ENCODE measurements at places on chromosomes 6 and 20.

DNA sequence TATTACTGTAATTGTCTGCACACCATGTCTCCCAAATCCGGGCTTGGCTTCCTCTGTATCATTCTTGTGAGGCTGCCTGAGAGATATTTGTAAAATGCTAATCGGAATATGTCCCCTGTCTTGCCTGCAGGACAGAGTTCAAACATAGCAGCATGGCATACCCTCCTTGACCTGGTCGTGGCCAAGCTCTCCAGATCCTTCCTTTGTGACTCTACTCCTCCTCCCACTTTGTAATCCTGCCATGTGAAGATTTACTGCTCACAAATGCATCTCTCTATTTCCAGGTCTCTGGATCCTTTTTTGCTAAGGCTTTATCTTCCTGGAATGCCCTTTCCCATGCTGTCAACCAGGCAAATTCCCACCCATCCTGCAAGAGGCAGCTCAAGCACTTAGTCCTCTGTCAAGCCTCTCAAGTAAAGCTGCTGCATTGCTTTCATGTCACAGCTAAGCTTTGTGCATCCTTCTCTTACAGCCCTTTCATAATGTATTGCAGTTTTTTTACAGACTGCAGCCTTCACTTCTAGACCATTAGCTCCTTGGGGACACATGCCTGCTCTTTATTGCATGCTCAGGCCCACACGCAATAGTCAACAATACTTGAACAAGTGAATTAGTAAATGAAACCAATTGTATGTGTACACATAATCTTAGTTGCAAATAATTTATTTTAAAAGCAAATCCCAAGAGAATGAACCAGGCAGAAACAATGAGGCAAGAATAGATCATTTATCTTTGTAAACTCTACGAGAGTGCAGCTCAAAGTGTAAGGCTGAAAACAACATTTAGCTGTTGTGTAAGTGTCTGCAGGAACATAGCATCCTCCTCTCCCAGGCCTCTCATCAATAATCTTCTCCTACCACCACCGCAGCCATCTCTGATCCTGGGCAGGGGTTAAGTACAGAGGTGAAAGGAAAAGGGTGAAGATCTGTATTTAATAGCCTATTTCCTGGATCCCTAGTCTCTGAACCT is 45.8 kb downstream of the HIVEP2 start:
- DNase-seq: no peak

DNA sequence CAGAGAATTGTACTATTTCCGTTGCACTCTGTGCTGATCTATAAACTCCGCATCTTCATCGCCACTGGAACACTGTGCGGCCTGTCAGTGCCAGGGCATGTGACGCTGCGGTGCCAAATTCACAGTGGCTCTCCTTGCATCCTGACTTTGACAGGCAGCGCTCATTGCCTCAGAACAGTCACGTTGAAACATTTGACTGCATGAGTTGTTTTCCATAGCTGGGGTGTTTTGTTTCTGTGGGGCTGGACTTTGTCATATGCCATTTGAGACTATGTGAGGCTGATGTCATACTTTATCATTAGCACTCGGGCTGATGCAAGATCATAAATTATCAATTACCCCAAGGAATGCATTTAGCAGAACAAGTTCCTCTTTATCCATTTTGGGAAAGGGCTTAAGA is 32.7 kb downstream of the CFAP61 start:
- no peak for DNase-seq

DNA sequence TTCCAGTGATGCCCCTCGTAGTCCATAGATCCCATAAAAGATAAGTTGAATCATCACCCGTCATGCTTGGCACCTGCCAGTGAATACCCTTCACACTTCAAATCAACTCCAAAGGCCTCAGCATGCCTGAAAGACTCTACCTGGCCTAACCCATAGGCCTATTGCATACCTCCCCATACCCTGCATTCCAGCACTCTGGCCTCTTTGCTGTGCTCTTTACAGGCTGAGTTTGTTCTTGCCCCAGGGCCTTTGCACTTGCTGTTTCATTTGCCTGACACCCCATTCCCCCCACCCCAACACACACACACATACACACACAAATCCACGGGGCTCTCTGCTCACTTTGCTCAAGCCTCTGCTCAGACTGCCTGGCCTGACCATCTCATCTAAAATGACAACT is 3.0 kb upstream of the GFOD1 start:
- no peak for DNase-seq

GRCh38 chr6:156752666-156753301 is 24.4 kb upstream of the ARID1B start:
- no peak for DNase-seq

DNA sequence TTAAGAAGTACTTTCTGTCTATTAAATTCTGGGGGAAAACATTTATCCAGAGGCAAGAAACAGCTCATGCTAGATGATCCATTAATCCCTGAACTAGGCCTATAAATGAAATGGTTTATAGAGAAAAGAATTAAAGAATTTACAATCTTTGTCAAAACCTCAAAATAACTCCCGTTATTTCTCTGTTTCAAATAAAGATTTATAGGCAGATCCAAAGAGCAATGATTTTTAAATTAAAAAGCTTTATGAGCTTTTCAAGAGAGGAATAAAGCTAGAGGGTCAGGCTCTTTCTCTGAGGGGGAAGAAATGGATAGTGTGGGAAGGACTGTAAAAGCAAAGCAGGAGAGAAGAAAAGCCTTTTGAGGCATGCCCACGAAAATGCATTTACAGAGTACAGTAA is 82.5 kb upstream of the OGFRL1 start:
- DNase-seq: no peak

DNA sequence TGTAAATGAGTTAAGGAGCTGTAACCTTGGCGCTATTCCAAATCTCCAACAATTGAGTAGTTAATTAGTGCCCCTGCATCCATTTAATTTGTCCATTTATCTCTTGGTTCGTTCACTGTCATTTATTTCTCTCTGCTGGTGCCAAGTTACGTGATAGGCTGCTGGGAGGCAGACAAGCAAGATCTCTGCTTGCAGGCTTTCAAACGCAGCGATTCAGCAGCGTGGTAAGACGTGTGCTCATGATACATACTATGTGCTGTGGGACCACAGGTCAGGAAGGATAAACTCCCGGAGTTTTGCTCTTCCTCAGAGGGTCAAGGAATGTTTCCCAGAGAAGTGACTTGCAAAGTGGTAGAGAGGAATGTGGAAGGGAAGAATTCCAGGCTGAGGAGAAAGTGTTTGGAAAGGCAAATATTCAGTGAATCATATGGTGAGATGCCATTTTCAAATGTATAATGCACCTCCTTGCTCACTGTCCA is 46.4 kb downstream of the UTRN start:
- DNase-seq: no peak
